ENCODE measurements at places on chromosomes 5 and 9.

GRCh38 chr9:136847826-136848392 lies 1.3 kb upstream of the PHPT1 start:
- DNase-seq = no peak

DNA sequence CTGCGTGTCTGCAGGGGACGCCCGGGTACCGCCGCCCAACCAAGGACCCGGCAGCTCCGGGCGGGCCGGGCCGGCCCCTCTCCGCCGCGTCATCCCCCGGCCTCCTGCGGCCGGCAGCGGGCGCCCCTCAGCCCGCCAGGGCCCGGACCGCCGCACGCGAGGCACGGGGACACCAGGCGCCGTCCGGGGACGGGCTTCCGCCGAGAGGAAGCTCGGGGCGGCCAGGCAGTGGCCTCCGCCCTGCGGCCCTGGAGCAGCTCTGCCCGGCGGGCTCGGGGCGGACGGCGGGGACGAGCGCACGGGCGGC lies 373 bp downstream of the FBXW5 start:
- no peak for DNase-seq

DNA sequence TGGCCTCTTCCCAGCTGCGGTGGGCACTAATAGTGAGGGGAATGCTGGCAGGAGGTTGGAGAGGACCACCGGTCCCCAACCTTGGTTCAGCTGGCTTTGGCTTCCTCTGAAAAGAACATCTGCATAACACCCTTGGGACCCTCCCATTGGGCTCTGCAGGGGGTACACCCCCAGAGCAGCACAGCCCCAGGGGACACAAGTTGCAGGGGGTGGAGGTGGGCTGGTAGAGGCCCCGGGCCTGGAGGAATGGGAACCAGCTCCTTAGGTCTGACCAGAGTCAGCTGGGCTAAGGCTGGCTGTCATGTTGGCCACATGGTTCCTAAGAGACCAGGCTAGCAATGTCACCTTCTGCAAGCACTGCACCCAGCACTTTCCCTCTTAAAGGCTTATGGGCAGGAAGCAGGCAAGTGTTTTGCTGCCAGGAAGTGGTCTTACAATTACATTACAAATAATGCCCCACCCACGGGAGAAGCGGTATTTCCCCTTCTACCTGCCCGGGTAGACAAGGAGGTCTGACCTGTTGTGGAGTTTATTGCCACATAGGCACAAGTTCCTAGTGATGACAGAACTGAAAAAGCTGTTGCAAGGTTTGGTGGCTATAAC lies 18.1 kb downstream of the GCNT4 start:
- DNase-seq = no peak

DNA sequence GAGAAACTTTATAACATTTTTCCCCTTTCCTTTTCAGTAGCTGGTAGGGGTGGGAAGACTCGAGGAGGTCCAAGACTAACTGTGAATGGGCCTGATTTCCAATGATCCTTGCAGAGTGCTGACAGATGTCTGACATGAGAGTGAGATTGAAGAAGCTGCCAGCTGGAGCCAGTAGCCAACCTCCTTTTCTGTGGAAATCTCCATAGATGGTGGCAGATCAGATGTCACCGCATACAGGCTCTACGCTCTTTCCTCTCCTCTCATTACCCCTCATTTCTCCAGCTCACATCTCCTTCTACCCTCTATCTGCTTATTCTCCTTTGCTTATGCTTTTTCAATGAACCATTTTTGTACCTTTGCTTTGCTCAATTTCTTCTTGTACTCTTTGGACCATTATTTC lies 395.2 kb upstream of the TNC start:
- no peak for DNase-seq

- no peak for DNase-seq
Observed at GRCh38 chr9:8980496-8981013, 1181.0 kb upstream of the DMAC1 start.

Data from nucleus accumbens (tissue), 56 donors.